Upper lobe of left lung (tissue), 6 donors: ENCODE measurements at places on chromosomes 2 and 18. TPM values are rescaled to one million over a fixed set of nuclear protein-coding genes. Genes with fewer than 3 reads are reported as not detected.

GRCh38 chr2:132978840-132979239, 308.8 kb upstream of the LYPD1 start:
- H3K36me3 ChIP-seq: no peaks in the 10 kb centered on the region
- DNase-seq: no peak
- H3K4me1 ChIP-seq: no peaks in the 10 kb centered on the region

- no peaks in the 10 kb centered on the region for H3K27me3 ChIP-seq
- DNase-seq: no peak
- H3K4me1 ChIP-seq: no peaks in the 10 kb centered on the region
- H3K4me3 ChIP-seq: no peak overlapping the region
- no peaks in the 10 kb centered on the region for H3K36me3 ChIP-seq
Measured at GRCh38 chr2:153575171-153575853, 96.8 kb upstream of the RPRM start.

- H3K4me1 ChIP-seq: no peaks in the 10 kb centered on the region
- H3K4me3 ChIP-seq: no peak overlapping the region
- DNase-seq: no peak
- H3K27ac ChIP-seq: no peak overlapping the region
- H3K36me3 ChIP-seq: no peaks in the 10 kb centered on the region
Measured at GRCh38 chr2:75790814-75791467, 80.2 kb upstream of the GCFC2 start.

GRCh38 chr2:7458066-7458465, 540.9 kb downstream of the RNF144A start:
- no peaks in the 10 kb centered on the region for H3K4me1 ChIP-seq
- H3K27me3 ChIP-seq: no peaks in the 10 kb centered on the region
- no peak overlapping the region for H3K4me3 ChIP-seq
- H3K36me3 ChIP-seq: no peaks in the 10 kb centered on the region
- H3K27ac ChIP-seq: no peak overlapping the region

- no peaks in the 10 kb centered on the region for H3K36me3 ChIP-seq
- no peak overlapping the region for H3K4me3 ChIP-seq
- DNase-seq: no peak
- no peaks in the 10 kb centered on the region for H3K4me1 ChIP-seq
Measured at GRCh38 chr2:193693758-193694157, 1499.0 kb upstream of the TMEFF2 start.

- peak overlapping the region; percentile 18 for H3K27ac ChIP-seq
- H3K4me1 ChIP-seq: peaks cover 24% of the 10 kb centered on the region
- H3K4me3 ChIP-seq: no peak overlapping the region
- no peaks in the 10 kb centered on the region for H3K36me3 ChIP-seq
- no peaks in the 10 kb centered on the region for H3K27me3 ChIP-seq
- no peak for DNase-seq
Measured at GRCh38 chr18:23356424-23356823, 96.7 kb upstream of the RIOK3 start.

The SH3RF3 gene
- total RNA-seq: 9.2 TPM

DNA sequence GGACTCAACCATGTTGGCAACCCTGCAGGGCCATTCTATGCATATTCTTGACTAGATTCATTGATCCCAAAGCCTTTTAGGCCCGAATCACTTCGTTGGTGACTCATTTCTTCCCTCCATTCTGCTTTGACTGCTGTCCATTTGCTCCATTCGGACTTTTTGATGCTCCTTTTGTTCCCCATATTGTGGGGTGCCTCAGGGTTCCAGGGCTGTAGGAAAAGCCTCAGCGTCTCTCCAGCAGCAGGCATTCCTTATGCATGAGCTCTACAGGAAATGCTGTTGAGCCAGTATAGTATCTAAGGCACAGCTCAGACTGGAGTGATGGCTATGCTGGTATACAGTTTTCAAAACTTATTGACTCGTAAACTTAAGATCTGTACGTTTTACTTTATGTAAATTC, 292.6 kb downstream of the PRKCE start:
- no peak for DNase-seq
- no peaks in the 10 kb centered on the region for H3K27me3 ChIP-seq
- H3K4me3 ChIP-seq: no peak overlapping the region
- H3K4me1 ChIP-seq: peaks cover 30% of the 10 kb centered on the region
- H3K36me3 ChIP-seq: no peaks in the 10 kb centered on the region

DNA sequence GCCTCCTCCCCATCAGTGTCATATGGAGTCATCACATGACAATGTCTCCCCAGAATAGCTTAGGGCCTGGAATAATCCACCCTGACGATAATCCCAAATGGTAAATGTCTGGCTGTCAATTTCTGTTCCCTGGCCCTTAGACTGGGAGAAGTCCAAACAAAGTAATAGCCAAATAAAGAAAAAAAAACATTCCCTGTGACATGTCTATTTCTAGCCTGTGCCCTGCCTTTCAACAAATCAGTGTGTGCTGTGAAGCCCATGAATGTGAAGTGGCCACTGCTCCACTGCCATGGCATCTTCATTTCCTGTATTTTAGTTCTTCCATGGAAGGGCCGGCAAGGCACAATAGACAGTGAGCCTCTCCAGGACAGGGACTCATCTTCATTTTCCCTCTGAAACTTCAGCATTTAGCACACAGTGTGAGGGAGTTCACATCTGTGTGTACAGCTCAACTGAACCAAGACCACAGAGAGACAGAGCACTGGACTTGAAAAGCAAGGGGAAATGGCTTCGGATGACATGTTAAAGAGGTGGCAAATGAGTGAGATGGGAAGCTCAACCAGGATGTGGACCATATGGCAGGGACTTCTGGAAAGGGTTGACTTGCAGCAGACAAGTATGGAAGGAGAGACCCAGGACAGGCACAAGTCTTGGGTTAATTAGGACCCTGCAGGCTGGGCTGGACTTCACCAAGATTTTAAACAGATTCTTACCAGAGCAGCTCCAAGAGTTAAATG, 140.0 kb downstream of the ANTXR1 start:
- peak overlapping the region; percentile 10 for H3K27ac ChIP-seq
- H3K4me3 ChIP-seq: no peak overlapping the region
- DNase-seq: no peak
- no peaks in the 10 kb centered on the region for H3K36me3 ChIP-seq
- peaks cover 13% of the 10 kb centered on the region for H3K4me1 ChIP-seq

The CTLA4 gene
- total RNA-seq: 0.63 TPM

- H3K4me3 ChIP-seq: no peak overlapping the region
- H3K27ac ChIP-seq: no peak overlapping the region
- H3K36me3 ChIP-seq: no peaks in the 10 kb centered on the region
- no peak for DNase-seq
- H3K4me1 ChIP-seq: no peaks in the 10 kb centered on the region
- H3K27me3 ChIP-seq: no peaks in the 10 kb centered on the region
Measured at GRCh38 chr2:12334412-12334966, 382.2 kb upstream of the TRIB2 start.

DNA sequence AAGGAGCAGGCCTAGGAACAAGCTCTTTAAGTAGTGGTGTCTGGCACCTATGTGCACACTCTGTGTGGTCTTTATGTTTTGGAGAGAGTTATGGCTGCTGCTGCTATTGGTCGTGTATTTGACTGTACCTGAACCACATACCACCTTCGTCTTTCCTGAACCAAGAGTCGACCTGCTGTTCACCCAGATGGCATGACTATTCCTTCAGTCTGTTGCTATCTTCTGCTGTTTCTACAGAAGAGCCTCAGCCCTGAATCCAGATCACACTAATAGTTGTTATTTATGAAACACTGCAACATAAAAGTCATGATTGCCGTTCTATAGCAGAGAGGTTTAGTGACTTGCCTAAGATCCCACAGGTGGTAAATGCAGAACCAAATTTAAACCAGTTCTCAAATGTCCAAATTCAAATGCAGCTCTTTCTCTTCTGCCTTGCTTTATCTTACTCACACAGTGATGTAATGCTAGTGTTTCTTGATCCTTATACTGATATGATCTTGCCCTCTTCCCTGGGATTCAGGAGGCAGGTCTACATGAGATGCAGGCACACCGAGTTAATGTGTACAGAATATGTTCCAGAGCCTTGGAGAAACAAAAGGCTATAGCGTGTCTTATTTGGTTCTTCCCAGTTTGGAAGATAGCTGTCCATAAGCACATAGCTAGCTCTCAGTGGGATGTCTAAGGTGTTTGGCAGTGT, 122.1 kb upstream of the FOSL2 start:
- DNase-seq: no peak
- no peaks in the 10 kb centered on the region for H3K27me3 ChIP-seq
- no peaks in the 10 kb centered on the region for H3K36me3 ChIP-seq
- peaks cover 8% of the 10 kb centered on the region for H3K4me1 ChIP-seq
- H3K27ac ChIP-seq: no peak overlapping the region

- H3K36me3 ChIP-seq: no peaks in the 10 kb centered on the region
- no peak overlapping the region for H3K27ac ChIP-seq
- no peak overlapping the region for H3K4me3 ChIP-seq
Measured at GRCh38 chr2:31131871-31132270, 6.4 kb downstream of the GALNT14 start.

DNA sequence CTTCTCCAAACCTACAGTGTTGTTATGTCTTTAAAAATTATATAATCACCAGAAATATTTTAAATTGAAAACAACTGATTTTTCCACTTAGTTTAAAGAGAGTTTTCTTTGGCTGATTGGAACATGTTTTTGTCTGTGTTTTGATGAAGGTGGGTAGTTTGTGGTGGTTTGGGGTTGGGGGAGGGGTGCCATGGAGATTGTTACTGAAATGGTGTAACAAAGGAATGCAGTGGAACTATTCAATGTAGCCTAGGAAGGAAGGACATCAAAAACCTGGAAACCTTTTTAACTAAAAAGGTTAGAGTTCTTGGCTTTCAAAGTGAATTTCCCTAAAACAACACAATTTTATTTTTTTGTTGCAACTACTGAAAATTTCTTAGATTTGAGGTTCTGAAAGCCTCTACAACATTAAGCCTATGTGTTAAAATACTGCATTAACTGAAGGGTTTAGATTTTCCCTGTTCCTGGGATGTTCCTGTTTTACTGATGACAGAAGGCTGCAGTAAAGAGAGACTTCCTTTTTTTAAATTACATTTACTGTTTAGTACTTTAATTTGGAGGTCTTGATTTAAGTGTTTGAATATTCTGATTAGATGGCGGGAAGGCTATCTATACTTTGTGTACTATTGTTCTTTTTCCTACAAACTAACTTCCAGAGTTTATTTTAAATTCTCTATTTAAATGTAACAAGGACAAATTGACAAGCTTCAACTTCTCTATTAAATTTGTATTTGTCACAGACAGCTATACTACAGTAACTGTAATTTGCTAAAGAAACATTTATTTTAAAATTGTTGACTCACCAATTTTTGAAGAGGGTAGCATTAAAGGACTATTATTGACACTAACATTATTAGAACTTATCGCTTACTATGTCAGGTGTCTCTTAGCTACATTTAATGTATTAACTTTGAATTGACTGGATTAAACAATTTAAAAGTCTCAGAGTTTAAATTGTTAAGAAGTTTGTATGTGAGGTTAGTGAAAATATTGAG, 87.7 kb downstream of the LIMS1 start:
- H3K4me3 ChIP-seq: no peak overlapping the region
- H3K27ac ChIP-seq: peak overlapping the region; percentile 67
- no peaks in the 10 kb centered on the region for H3K27me3 ChIP-seq

DNA sequence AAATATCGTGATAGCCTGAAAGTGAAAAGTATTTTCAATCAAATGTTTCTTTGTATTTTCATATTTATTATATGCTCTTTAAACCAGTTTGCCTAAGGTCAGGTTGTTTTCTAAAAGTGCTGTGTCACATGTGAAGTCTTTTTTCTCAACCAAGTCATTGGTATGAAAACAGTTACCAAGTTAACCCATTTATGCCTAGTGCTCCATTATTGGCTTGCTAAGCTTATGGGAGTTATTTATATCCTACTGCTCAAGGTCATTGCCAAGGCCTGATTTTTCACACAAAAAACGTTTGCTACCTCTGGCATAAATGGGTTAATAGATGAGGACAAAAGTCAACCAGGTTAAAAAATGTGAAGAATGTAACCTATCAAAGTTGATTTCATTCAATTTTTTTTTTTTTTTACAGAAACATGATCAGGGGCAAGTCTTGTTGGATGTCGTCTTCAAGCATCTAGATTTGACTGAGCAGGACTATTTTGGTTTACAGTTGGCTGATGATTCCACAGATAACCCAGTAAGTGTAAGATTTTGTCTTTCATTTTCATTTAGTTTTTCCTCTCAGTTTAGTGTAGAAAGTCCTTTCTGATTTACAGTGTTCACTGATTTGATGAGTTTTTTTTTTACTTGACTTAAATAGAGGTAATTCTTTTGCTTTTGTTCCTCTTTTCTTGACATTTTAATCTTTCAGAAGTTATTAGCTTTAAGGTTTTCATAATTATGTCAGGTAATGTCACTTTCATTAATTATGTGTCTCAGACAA, 102.6 kb downstream of the PTPN4 start:
- H3K4me1 ChIP-seq: no peaks in the 10 kb centered on the region
- H3K4me3 ChIP-seq: no peak overlapping the region
- no peak overlapping the region for H3K27ac ChIP-seq
- no peaks in the 10 kb centered on the region for H3K36me3 ChIP-seq
- no peaks in the 10 kb centered on the region for H3K27me3 ChIP-seq
- DNase-seq: no peak

DNA sequence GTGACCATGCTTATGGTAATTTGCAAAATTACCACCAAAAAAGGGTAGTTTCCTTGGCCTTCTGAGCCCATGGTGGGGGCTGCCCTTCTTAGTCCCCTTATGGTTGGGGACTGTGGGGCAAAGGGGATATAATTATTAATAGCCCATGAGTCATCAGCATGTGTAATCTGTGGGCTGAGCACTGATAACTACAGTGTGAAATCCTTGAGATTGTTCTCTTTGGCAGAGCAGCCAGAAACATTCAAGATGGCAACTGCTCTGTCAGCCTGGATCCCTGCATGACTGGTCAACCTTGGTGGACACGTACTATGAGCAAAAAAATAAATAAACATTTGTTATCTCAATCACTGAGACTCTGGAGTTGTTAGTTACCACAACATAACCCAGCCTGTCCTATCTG, 61.3 kb downstream of the MGAT4A start:
- H3K27me3 ChIP-seq: no peaks in the 10 kb centered on the region
- H3K4me3 ChIP-seq: no peak overlapping the region
- no peak for DNase-seq
- H3K27ac ChIP-seq: no peak overlapping the region

DNA sequence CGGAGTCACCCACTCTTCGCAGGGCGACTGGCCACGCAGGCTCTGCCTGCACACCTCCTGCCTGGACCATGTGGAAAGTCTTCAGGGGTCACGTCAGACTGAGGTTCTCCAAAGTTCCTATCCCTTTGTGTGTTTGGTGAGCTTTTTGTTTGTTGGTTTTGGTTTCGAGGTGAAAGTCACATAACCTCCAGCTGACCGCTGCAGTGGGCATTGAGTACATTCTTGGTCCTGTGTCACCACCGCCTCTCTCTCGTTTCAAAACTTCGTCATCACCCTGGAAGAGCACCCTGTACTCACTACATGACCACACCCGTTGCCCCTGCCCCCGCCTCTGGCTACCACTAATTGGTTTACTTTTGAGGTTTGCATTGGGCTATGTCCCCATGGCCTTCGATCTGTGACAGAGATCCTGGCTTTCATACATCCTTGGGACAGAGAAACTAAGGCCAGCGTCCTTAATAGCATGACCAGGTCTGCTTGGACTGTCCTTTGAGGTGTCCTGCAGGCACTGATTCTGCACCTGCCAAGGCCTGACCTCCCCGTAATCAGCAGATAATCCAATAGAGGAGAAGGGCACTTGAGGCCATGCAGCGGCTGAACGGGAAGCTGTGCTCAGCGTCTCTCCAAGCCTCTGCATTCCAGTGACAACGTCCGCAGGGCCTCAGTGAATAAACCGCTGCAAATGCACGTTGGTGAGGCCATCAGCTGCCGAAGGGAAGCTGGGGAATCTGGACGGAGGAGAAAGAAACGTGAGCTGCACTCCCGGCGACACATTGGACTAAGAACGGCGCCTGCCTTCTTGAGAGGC, 46.8 kb downstream of the SH3BP4 start:
- H3K27ac ChIP-seq: no peak overlapping the region
- no peaks in the 10 kb centered on the region for H3K36me3 ChIP-seq
- no peak for DNase-seq
- H3K27me3 ChIP-seq: no peaks in the 10 kb centered on the region

The RNU2-63P gene
- total RNA-seq: not detected
